ENCODE measurements at places on chromosomes 3 and 15.

DNA sequence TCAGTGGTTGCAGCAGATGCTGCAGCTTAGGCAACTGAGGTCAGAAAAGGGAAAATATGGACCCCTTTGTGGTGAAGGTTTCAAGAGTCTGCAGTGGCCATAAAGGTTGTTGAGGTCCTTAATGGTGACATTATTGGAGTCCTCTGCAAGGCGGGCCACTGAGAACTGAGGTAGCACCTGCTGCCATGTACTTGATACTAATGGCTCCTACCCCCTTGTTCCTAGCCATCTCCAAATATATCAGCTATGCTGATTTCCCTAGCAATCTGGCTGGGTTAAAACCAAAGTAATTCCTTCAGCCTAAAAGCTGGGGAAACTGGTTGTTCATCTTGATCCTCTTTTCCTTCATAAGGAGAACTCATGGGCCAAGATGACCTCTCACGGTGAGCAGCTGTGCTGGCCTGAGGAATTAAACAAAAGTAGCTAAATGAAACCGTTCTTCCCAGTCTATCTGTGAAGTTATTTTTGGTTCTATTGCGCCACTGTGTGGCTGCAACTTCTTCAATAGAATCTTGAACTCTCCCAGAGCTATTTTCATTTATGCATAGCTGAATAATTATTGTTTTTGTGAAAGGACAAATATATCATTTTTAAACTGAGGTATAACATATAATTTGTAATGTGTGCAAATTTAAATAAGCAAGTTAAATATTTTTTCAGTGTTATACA is 76.1 kb upstream of the PLSCR4 start:
- DNase-seq = peak; percentile 66

- DNase-seq = no peak
Measured at GRCh38 chr3:4687167-4687566, 194.0 kb downstream of the ITPR1 start.

GRCh38 chr3:77055841-77056341 is 16.0 kb downstream of the ROBO2 start:
- no peak for DNase-seq

GRCh38 chr15:41919954-41920538 is 26.2 kb upstream of the SPTBN5 start:
- no peak for DNase-seq

DNA sequence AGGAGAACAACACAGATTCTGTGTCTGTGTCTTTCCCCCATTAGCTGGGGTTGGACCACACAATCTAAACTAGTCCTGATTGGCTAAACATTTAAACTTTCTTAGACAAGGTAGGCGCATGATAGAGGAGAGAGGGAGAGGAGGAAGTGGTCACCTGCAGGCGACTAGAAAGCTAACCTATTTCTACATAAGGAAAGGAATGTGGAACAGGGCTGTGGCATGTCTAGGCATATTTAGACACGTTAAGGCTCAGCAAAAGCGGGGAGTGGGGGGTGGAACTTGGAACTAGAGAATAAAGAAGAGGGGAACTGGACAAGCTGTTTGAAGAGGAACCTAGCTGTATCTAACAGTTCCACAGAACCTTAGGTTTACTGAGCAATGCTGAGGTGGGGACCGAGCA is 12.8 kb downstream of the LRRC28 start:
- no peak for DNase-seq

DNA sequence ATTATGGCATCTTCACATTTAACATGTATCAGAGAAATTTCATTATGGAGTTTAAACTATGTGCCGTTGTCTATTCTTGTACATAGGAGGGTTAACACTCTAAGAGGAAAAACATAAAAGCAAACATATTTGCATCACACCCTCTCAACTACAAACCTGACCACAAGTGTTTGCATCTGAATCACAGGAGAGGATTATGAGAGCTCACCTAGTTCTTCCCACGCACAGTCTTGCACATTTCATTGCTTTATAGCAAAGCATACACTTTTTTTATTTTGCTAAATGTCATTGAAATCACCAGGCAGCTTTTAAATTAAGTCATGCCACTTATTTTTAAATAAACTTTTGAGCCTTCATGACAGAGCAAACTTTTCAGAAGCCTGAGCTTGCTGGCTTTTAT is 12.5 kb downstream of the TRAT1 start:
- no peak for DNase-seq

DNA sequence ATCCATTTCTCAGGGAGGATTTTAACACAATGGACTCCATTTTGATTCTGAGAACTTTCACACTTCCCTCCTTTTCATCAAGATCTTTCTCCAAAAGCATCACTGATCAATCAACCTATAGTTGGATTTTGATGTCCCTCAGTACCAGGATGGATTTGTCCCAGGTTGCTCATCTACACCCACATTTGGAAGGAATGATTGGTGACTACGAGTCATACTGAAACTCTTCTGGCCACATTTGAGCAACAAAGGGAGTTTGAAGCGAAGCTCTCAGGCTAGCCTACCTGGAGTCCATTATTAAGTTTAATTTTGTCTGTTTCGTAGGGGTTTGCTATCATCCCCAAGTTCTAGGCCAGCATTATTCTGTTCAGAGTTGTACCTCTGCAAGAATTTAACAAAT is 31.3 kb upstream of the ATP8B4 start:
- DNase-seq = no peak

GRCh38 chr15:68303134-68303533 is 25.6 kb downstream of the FEM1B start:
- no peak for DNase-seq

- DNase-seq = peak; percentile 28
Measured at GRCh38 chr15:68598171-68599152, 19.7 kb downstream of the CORO2B start.

DNA sequence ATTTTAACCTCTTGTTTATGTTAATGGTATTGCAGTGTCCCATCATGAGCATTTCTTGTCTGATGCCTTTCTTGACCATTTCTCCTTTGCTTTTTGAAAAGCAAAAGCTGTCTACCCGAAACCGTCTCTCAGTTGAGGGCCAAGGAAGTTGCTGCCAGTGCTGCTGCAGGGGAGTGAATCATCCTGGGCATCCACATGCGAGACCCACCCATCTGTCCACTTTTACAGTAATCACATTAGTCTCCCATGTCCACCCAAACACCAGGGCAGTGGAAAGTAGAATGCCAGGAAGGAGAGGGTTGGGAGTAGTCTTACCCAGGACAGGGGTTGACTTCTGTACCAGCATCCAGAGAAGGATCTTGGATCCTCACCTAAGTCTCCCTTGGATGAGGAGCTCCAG is 48.6 kb upstream of the TEX264 start:
- peak; percentile 59 for DNase-seq

DNA sequence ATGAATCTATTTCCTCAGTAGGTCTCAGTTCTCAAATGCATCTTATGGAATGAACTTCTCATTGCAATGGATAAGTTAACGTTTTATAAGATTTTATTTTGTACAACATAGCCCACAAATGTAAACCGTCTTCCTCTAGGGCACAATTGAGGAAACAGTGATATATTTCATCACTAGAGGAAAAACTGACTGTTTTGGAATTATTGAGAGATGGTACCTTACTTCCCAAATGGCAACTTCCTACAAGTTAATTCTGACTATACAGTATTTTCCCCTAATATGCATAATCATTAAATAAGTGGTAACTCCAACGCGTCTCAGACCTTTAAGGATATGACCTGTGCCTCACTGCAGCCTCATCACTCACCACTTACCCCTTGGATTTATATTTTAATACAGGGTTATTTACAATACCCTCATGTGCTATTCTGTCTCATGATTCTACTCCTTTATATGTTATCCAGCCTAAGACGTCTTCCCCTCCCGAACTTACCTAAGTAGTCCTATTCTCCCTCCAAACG is 13.3 kb downstream of the GABPB1 start:
- DNase-seq = no peak

- DNase-seq = no peak
Measured at GRCh38 chr3:58783845-58784244, 117.3 kb upstream of the FAM3D start.

- no peak for DNase-seq
Measured at GRCh38 chr3:76566211-76566534, 473.7 kb upstream of the ROBO2 start.

GRCh38 chr3:45946307-45946706 is 3.0 kb downstream of the CXCR6 start:
- DNase-seq = no peak

- no peak for DNase-seq
Measured at GRCh38 chr3:82044930-82045705, 283.7 kb upstream of the GBE1 start.

GRCh38 chr15:57705746-57706404 is 639 bp upstream of the POLR2M start:
- no peak for DNase-seq

- DNase-seq = peak; percentile 85
Measured at GRCh38 chr3:11582191-11582968, 61.3 kb downstream of the VGLL4 start.

GRCh38 chr15:100235030-100235617 is 106.7 kb downstream of the ADAMTS17 start:
- no peak for DNase-seq

GRCh38 chr3:35670408-35670965 is 31.2 kb downstream of the ARPP21 start:
- DNase-seq = no peak

GRCh38 chr3:87167628-87168456 is 59.3 kb upstream of the CHMP2B start:
- peak; percentile 50 for DNase-seq

DNA sequence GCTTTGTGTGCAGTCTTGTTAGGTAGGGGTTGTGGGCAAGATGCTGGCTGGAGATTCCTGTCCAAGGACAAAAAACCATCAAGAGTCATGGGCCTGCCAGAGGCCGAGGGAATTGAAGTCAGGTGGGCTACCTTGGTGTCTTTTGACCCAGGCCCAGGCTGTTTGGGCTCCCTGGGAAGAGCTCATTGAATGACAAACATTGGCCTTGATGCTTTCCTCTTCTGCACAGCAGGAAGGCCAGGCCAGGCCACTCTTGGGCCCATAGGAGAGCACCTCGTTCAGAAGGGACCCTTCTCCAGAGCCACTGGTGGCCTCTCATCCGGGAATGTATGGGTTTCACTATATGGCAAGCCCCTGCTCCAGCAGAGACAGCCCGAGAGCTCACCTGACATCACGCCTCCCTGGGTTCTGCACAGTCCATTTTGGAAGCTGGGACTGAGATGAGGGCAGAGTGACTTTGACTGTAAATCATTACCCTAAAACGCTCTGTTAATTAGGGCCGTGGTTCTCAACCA is 169.1 kb downstream of the NSMCE3 start:
- DNase-seq = no peak

DNA sequence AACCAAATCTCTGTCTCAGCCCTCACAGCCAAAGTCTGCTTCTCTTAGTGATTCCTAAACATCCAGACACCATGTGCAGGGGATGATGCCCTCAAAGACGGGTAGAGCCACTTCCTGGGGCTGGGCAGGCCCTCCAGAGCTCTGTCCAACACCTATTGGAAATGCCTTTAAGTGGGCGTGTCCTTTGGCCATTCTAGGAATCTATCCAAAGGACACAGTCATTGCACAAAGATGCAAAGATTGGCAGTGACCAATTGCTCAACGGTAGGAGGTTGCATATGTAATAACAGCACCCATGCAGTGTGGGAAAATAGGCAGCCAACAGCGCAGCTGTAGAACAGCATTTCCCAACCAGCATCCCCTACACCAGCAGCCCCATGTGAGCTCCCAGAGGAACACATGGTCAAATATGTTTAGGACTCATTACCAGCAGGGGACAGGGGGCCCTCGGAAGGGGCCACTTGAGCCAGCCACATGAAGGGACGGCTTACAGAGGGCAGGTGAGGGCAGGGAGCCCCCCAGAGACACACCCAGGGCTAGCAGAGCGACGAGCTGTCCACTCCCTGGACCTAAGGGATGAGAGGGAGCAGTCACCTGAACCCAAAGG is 142.8 kb upstream of the IQSEC1 start:
- peak; percentile 51 for DNase-seq

DNA sequence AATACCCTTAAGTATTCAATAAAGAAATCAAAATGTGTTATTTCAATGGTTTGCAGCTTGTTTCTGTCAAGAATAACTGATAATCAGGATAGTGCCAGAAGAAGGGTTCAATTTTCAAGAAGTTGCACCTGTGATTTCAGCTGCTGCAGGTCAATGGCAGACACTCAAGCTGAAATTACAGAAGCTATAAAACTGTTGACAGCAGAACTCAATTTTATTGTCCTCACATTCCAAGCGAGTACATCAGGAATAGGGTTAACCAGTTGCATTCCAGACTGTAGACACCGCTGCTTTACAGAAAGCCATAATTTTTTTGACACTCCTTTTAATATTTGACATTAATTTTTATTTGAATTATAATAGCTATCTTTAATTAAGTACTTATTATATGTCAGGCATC is 364.1 kb downstream of the CGGBP1 start:
- no peak for DNase-seq

- no peak for DNase-seq
Measured at GRCh38 chr3:42557854-42558253, 23.9 kb downstream of the SEC22C start.

DNA sequence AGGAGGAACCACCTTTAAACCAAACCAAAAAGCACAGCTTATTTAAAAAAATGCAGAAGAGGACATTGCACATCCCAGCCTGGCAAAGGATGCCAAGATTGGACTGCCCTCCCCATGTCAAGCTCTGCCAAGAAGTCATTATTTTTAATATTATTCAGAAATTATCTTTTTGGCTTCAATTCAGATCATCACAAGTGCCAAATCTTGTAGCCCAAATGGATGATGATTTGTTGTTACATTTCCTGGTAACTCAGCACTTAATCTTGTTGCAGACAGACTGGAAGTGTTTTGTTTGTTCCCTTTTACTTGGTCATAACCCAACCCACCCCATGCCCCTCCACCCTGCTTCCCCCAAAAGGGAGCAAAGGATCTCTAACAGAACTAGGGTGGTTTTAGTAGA is 28.1 kb upstream of the LXN start:
- DNase-seq = no peak

DNA sequence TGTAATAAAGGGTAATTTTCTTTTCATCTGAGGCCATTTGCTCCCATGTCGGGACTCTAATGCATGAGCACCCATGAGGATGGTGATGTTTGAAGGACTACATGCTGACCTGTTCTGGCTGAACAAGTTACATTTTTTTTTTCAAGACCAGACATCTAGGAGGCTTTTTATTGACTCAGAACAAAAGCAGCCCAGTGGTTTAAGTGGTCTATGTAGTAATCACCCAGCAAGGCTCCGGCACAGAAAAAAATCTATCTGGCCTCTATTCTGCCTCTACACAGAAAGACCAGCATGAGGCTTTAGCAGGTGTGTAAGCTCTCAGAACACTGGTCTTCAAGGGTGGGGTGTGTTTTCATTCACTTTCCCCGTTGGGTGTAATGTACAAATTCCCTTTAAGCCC is 95.1 kb upstream of the ZBED2 start:
- DNase-seq = peak; percentile 52
